Fibroblast of upper back skin (primary cell): ENCODE measurements at places on chromosomes 16 and 17.
A peak's percentile ranks its signal among the peaks of the same experiment; 100 is the strongest.

DNA sequence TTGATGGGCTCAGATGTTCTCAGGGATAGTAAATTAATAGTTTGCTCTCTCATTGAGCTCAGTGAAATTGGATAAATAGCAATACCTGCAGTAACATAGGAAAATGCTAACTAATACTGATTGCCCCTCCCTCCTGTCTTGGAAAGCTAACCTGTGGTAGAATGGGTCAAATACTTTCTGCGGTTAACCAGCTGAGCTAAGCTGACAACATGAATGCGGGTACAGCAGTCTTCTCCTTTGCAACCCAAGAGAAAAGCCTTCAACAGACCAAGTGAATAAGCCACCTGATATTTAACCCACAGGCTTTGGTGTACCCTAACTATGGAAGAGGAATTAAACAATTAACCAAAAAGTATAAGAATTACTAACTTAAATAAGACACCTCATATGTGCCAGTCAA is 408.3 kb upstream of the MAF start:
- DNase-seq = no peak

DNA sequence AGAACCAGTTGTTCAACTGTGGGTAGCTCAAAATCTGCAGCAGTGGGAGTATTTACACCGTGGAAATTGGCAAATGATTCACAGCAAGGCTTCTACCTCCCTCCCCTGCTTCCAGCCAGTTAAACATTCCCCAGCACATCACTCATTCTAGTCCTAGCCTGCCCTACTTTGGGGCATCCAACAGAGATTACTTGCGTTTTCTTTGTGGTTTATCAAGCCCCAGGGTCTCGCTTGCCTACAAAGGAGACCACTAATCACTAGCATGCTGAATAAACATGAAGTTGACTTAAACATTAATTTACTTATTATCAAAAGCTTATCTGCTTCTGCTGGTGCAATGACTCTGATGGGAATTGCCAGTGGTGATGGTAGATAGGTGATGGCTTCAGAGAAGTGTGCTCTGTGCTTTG is 94.5 kb downstream of the MARF1 start:
- peak; percentile 20 for DNase-seq

GRCh38 chr17:9937241-9937761 is 32.2 kb upstream of the RCVRN start:
- peak; percentile 85 for DNase-seq

DNA sequence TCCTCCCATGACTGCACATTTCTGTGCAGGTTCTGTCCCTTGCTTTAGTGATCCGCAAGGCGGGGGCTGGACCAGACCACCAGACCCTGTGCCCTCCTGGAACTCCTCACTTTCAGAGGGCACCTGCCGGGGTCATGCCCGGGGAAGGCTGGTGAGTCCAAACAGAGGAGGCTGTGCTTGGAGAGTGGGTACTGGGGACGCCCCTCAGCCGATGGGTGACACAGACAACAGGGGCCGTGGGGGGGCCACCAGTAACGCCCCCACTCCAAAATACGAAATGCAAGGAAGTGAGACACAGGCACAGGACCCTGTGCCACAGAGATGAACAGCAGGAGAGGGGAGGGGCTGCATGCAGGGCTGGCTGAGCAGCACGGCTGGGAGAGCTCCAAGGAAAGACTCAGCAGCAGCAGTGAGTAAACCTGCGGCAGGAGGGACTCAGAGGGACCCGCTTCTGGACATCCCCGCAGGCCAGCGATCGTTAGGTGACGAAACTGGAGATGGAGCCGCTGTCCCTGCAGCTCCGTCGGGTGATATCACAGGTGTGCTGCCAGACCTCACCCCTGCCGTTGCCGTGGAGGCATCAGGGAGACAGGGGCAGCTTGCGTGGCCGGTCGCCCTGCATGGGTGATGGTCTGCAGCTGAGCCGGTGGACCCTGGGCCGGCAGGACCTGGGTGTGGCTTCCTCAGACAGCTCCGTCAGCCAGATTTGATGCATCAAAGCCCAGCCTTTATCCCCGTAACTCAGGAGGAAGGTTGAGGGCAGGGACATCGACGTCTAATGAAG is 71.2 kb upstream of the GNG13 start:
- no peak for DNase-seq

- DNase-seq = peak; percentile 69
These were observed 159.4 kb upstream of the CHMP6 start for GRCh38 chr17:80832266-80832676.

DNA sequence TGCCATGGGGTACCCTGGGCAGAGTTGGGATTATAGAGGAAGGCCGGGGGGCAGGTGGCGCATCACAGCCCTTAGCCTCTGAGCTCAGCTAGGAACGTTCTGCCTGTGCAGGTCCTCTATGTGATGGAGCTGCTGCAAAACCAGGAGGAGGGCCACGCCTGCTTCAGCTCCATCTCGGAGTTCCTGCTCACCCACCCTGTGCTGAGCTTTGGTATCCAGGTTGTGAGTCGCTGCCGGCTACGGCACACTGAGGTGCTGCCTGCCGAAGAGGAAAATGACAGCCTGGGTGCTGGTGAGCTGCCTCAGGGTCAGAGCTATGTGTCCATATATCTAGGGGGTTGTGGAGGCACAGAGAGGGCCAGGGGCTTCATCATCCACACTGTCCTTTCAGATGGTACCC is 5.8 kb upstream of the NRN1L start:
- DNase-seq = no peak

DNA sequence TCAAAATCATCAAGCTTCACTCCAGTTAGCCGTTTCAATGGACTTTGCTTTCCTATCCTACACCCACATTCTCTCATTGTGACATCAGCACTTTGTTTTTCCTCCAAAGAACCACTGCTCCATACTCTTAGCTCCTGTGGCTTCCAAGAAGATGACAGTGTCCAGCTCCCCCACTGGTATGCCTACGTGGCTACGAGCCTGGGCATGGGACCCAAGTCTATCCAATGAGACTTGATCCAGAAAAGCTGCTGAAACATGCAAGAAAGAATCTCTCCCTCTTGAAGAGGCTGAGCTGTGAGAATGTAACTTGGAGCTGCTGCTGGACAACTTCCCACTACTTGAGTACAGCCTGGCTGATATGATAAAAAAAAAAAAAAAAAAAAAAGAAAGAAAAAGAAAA is 9.4 kb downstream of the TOX3 start:
- DNase-seq = no peak

GRCh38 chr17:7249830-7250229 is 1.7 kb downstream of the CTDNEP1 start:
- DNase-seq = no peak

- DNase-seq = no peak
These were observed 661 bp downstream of the TEX2 start for GRCh38 chr17:64262198-64262999.

- no peak for DNase-seq
These were observed 124.1 kb downstream of the SOX9 start for GRCh38 chr17:72244956-72245355.

DNA sequence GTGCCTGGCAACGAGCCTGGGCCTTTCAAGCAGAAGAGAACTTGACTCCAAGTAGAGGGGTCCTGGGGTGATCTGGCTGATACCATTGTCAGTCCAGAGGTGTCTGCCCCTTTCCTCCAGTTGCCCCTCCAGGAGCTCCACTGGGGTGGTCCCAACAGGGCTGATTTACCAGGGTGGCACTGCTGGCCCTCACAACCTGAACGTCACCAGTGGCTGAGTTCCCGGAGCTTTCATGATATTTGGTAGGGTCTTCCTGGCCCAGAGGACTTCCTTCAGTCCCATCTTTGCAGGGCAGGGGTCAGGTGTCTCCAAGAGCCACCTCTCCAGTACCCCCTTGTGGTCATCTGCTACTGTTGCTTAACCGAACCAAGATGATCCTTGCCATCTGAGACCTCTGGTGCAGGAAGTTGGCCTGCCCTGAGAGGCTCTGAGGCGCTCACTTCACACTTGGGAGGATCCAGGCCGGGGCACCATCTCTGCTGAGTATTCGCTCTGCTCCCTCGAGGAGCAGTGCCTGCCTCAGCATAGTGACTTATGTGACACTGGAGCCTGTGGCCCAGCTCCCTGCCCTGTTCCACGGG is 3.5 kb downstream of the LIMD2 start:
- peak; percentile 24 for DNase-seq

DNA sequence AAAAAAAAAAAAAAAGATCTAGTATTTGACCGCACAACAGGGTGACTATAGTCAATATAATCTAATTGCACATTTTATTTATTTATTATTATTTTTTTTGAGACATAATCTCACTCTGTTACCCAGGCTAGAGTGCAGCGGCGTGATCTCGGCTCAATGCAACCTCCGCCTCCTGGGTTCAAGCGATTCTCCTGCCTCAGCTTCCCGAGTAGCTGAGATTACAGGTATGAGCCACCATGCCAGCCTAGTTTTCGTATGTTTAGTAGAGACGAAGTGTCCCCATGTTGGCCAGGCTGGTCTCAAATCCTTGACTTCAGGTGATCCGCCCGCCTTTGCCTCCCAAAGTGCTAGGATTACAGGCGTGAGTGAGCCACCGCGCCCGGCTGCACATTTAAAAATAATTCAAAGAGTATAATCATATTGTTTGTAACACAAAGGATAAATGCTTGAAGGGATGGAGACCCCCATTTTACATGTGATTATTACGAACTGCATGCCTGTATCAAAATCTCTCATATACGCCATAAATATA is 794 bp downstream of the ANKS3 start:
- DNase-seq = no peak

DNA sequence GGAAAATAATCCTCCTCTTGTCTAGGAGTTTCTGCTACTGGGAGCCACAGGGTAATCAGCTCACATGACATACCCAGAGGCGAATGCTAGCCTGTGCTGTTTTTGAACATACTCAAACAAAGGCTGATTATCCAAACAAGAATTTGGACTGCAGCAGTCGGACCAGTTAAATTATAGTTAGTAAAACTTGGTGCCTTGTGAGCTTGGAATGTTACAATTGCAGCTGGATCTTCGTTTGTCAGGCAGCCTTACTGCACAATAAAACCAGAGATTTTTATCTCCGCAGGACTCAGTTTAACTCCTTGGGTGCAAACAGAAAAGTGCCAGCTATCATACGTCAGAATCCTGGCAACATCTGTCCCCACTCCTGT is 163.8 kb upstream of the TBX2 start:
- no peak for DNase-seq

- DNase-seq = no peak
These were observed 52.1 kb upstream of the GCSH start for GRCh38 chr16:81148277-81148676.

GRCh38 chr16:23584186-23585076 is 11.7 kb downstream of the NDUFAB1 start:
- no peak for DNase-seq

DNA sequence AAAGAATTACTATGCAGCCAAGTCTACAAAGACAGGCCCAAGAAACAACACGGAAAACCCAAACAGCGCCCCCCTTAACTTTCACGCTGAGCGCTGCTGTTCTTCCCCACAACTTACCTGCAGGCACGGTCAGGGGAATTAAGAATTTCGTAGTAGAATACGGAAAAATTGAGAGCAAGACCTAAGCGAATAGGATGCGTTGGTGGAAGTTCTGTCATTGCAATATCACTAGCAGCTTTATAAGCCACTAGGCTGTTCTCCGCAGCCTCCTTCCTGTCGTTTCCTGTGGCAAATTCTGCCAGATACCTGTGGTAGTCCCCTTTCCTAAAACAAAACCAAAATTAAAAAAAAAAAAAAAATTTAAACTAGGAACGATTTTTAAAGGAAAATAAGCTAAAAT is 39.0 kb downstream of the YWHAE start:
- DNase-seq = no peak

- peak; percentile 79 for DNase-seq
These were observed 93.8 kb downstream of the GRIN2A start for GRCh38 chr16:10088380-10088793.

GRCh38 chr17:1621273-1621954 is 7.2 kb downstream of the SLC43A2 start:
- no peak for DNase-seq

- no peak for DNase-seq
These were observed 13.9 kb upstream of the OR1F1 start for GRCh38 chr16:3173892-3174617.

- DNase-seq = no peak
These were observed 3.3 kb downstream of the GRN start for GRCh38 chr17:44348234-44348987.

- DNase-seq = no peak
These were observed 14.0 kb upstream of the PVALEF start for GRCh38 chr17:81151278-81151677.

- no peak for DNase-seq
These were observed at the start of gene SDR42E1 for GRCh38 chr16:82011199-82011641. SDR42E1 (minus strand) TSS chr16:82011470; CDS start chr16:82000858, 10,612 bp downstream.

DNA sequence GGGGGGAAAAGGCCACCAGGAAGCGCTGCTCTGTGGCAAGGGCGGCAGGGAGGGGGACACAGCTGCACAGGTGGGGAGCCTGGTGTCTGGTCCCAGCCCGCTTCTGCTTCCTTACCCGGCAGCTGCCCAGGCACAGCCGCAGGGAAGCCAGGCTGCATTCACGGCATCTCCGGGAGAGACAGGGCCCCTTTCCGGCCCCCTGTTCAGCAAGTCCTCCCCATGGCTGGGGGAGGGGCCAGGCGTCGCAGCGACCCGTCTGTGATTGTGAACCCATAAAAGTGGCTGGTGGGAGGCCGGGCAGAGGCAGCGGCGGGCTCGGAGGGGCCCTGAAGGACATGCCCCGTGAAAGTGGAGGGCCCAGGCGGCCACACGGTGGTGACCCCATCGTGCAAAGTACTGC is 28.7 kb downstream of the SOX8 start:
- DNase-seq = no peak

DNA sequence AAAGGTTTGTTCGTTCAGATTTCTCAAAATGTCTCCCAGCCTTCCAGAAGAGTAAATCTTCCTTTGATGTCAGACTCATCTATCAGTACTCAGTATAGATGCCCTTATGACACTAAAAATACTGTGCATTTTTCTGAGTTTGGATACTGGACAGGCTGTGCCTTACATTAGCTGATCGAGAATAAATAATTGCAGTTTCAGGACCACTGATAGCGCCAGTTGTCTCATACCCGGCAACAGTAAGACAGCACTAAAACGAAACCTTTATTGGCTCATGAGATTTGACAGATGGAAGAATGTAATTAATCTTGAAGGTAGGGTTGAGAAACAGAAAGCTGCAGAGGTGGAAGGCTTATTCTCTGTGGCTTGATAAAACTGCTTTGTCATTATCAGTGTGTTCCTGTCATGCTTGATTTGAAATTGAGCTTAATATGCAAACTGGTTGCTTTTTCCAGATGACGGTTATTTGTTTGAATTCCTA is 1.2 kb downstream of the ATP6V0A1 start:
- DNase-seq = peak; percentile 59

- DNase-seq = no peak
These were observed 10.3 kb upstream of the NACA2 start for GRCh38 chr17:61601297-61601696.

DNA sequence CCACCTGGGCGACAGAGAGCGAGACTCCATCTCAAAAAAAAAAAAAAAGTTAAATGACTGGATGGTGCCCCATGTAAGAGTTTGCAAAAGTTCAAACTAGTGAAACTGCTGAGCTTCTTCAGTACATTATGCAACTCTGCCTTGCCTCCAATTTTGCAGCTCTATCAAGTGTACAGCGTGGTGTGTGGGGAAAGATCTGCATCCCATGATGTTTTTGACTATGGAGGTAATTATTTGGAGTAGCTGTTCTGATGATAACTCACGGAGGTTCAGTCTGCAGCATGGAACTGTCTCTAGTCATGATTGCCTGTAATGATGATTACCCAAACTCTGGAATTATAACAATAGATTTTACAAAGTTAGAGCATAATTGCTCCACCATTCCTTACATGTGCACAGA is 149.6 kb downstream of the PITPNC1 start:
- no peak for DNase-seq
